ENCODE measurements at places on chromosomes 6 and 20.

DNA sequence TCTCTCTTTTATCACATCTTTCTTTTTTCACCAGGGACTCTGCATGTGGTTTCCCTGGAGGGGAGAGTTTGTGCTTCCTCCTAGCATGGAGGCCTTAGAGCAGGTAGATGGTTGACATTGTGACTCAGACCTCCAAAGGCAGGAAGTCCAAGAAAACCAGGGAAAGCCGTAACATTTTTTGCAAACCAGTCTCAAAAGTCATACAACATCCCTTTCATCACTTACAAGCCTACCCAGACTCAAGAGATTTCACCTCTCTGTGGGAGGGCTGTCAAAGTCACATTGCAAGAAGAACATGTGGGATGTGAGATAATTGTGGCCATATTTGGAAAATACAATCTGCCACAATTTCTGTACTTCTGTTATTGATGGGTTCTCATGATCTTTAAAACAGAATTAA is 46.2 kb downstream of the SNRNP48 start:
- no peak for DNase-seq

DNA sequence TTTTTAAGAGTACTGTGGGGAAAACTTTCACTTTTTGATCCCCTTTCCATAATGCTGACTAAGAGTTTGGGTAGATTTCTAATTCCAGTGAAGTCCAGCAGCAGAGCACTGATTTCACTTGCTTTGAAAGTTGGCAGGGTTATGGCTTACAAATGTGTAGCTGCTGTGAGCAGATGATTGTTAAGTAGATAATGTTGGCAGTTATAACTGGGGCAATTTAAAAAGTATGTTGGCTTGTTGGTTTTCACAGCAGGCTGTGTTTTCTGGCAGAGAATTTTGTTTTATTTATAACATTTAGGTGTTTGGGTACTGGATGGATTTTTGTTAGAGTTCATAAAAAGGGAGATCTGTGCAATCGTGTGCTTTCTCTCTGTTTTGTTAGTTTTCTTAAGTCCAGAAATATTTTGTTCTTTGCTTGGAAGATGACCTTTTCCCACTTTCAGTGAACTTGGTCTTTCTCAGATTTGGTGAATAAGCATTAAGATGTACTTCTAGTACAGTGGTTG is 31.4 kb downstream of the AFDN start:
- no peak for DNase-seq

GRCh38 chr6:140623498-140623897 is 1249.0 kb upstream of the CITED2 start:
- DNase-seq: no peak

DNA sequence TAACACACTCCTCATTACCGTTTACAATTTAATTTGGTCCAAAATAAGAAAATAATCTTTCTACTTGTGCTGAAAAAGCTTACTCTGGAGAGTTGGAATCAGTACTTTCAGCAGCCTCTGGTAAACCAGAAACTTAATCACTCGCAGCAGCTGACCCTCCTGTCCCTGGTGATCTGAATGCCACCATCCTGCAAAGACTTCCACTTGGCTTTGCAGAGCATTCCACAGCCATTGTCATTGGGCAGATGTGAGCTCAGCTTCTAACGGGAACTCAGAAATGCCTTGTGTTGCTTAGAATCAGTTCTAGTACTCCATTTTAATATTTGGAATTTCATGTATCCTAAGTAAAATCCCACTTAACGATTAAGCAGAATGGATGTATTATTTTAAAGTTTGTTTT is 59.7 kb downstream of the PHACTR1 start:
- DNase-seq: no peak

DNA sequence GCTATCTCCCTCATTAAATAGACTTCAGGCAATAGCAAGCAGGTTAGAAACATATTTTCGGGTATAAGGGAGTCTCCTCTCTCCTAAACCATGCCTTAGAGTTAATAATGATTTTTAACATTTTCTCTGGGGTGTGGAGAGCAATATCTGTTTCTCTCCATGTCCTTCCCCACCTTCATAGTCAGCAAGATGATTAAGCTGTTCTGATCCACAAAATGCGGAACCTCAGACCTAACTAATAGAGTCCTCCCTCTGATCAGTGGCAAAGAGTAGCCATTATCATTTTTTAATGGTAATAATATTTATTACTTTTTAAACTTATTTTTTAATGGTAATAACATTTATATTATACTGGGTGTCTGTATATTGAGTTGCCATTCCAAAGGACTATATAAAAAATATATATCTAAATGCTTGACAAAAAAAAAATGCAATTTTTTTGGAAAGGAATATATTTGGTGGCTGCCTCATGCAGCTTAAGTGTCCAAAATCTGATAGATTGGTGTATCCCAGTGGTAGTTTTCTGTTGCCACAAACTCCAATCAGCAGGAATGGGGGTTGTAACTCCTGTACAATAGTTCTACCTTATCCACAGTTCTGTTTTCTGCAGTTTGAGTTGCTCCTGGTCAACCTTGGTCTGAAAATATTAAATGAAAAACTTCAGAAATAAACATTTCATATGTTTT is 14.0 kb upstream of the BTN3A2 start:
- no peak for DNase-seq

GRCh38 chr6:163842467-163842866 is 427.9 kb downstream of the QKI start:
- no peak for DNase-seq

DNA sequence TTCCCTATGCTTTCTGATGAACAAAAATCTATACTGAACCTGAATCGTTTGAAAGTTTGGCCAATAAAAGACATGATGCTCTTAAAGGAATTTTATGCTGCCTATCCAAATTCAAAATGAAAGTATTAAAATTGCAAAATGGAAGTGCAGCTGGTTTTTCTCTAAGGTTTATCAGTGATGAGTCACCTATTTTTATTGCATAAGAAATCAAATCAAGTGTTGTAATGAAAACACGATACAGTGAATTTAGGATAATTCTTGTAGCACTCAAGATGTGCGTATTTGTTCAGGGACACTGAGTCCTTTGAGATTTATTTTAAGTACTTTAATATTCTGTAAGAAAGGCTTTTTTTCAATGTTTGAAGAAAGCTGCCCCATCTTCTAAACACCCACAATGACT is 409.5 kb downstream of the ADGRB3 start:
- no peak for DNase-seq

- DNase-seq: no peak
These were observed 197.1 kb upstream of the PLN start for GRCh38 chr6:118350881-118351430.

DNA sequence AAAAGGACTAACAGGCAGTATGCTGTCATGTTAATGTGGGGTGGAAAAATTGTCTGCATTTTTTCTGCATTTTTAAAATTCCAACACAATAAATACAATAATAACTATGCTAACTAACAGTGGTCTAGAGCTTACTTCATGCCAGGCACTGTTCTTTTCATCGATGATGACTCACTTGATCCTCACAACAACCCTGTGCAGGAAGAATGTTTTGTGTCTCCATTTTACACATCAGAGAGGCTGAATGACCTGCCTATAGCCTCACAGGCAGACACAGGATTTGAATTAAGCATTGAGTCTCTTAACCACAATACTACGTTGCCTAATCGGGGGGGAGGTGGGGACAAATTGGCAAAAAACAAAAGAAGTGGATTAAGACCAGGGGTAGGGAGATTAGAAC is 26.9 kb upstream of the FANCE start:
- DNase-seq: no peak

DNA sequence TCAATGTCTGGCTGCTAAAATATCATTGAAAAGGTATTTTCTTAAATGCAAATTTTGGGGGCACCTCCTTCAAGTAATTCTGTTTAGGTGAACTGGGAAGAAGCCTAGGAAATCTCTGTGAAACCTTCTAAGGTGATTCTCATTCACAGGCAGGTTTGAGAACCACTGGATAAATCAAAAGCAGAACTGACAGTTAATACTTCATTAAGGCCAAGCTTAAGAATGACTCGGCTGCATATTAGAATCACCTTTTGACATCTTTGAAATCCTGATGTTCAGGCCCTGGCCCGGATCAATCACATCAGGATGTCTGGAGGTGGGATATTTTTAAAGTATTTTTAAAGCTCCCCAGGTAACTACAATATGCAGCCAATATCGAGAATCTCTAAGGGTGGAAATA is 50.6 kb downstream of the FKBP1C start:
- no peak for DNase-seq

DNA sequence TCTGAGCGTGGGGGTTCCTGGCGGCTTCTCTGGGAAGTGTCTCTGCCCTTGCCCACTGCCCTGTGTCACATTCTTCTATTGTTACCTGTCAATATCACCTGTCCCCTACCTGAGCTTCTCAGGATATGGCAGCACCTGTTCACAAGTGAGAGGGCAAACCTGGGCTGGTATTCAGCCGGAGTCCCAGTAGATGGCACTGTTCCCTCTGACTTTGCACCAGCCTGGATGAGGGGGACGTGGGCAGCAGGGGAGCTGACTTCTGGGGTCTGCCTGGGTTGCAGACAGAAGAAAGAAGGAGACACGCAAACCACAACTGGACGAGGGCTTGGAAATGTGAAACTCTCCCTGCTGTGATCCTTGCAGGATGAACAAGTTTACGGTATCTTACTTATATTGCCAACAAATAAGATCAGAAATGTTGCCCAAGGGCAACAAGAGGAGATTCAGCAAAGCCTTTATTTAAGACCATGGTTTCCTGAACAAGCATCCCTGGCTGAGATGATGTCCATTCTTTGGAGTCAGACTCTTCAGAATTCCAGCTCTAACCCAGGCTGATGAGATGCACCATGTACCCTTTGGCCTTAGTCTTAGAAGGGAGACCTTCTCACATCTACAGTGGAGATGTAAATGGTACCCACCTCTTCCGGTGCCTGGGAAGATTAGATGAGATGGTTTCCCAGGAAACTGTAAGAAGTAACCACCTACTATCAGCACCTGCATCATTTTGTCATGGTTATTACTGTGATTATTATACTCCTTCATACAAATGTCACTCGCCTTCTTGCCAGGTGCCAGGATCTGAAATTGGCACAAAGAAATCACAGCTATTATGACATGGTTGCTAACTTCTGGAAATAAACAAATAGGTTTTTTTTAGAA is 400.0 kb upstream of the CDH4 start:
- DNase-seq: no peak

- no peak for DNase-seq
These were observed 110.3 kb downstream of the JARID2 start for GRCh38 chr6:15356179-15356578.

DNA sequence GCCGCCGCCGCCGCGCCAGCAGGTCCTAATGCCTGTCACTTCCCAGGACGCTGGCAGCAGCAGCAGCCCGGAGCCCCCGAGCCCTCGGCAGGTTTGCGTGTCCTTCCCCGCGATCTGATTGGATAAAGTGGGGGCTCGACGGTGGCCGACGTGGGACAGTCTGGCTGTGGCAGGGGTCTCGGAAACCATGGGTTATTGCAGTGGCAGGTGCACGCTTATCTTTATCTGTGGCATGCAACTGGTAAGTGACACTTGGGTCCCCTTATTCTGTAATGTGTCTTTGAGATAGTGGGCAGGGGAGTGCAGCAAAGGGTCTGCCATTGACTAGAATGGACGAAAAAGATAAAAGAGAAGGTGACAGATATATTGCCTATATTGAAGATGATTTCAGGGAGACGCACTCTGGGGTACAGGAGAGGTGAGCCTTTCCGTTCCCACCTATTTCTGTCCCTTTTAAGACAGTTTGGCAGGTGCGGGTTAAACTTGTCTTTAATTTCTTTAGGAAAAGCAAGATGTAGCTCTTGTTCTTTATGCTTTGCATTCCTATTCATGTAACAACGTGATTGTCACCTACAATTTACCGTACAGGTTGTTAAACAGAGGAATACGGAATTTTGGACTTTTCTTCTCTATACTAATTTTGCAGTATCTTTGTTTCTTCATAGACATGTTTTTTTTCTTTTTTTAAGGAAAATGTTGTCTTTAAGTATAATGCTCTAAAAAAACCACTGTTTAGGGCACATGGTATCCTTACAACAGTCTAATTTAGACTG is 535 bp downstream of the NKAIN2 start:
- DNase-seq: no peak

GRCh38 chr20:1870792-1871550 is 24.2 kb upstream of the SIRPA start:
- no peak for DNase-seq

DNA sequence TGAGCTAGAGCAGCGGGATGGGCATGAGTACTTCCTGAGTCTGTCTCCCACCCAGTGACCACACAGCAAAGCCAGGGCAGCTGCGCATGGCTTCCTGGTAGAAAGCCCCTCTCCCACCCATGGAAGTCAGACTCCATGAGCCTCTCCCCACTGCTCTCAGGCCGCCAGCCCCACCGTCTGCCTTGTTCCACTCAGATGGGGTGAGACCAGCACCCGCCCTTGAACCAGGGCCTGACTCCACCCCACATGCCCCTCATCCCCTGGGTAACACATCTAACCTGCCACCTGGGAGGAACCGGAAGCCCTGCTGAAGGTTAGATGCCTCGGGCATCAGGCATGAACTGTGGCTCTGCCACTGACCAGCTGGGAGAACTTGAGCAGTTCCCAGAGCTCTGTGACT is 227.8 kb downstream of the NRN1 start:
- DNase-seq: no peak

- DNase-seq: no peak
These were observed 63.4 kb upstream of the AFDN start for GRCh38 chr6:167763056-167763944.

GRCh38 chr6:56686429-56686828 is 43.7 kb upstream of the DST start:
- no peak for DNase-seq

GRCh38 chr6:24709014-24709711 is 9.8 kb downstream of the C6orf62 start:
- no peak for DNase-seq

GRCh38 chr20:52817511-52817910 is 154.6 kb upstream of the TSHZ2 start:
- DNase-seq: no peak

DNA sequence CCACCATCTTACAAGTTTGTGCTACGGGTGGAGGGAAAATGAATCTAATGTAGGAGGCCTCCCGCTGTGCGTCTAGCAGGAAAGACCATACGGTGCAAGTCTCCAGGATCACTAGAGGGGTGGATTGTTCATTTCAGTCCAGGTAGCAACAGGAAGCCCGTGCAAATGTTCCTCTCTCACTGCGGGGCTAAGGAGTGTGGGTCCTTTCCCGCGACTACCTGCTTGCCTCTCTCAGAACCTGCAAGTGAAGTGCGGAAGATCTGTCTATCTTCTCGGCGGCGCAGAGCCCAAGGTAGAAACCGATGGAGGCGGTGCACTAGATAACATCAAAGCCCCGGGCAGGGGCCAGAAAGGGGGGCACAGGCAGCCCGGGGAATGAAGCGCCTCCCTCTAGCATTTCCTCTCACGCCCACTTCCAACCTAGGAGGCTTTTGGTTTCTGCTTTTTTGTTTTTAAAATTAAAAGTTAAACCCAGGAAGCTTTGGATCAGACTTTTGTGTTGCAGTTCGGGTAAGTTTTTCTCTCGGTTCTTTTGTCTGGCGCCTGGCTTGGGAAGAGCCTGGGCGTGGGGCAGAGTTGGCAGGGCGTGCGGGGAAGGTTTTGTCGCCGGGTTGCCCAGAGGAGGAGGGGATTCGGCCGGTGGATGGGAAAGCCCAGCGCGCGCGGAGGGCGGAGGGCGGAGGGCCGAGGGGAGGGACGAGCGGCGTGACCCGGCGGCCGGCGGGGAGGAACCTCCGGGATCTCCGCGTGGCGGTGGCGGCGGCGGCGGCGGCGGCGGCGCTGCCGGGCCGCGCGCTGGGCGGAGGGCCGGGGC is 3.5 kb upstream of the HIVEP1 start:
- peak; percentile 35 for DNase-seq
